Thoracic aorta endothelial cell (primary cell): ENCODE measurements at places on chromosomes 4 and X. TPM values are rescaled to one million over a fixed set of nuclear protein-coding genes. Genes with fewer than 3 reads are reported as not detected.

The IL3RA gene
- 10.1 and 17.8 TPM in 2 replicates for total RNA-seq

The HTN1 gene
- total RNA-seq: not detected in 2 replicates

The GPR78 gene
- not detected in 2 replicates for total RNA-seq

The CD40LG gene
- total RNA-seq: not detected in 2 replicates

The USP17L15 gene
- total RNA-seq: not detected in 2 replicates

The SATL1 gene
- not detected in 2 replicates for total RNA-seq
